Activated naive CD4-positive, alpha-beta T cell (primary cell): ENCODE measurements at places on chromosomes 5 and 9.

DNA sequence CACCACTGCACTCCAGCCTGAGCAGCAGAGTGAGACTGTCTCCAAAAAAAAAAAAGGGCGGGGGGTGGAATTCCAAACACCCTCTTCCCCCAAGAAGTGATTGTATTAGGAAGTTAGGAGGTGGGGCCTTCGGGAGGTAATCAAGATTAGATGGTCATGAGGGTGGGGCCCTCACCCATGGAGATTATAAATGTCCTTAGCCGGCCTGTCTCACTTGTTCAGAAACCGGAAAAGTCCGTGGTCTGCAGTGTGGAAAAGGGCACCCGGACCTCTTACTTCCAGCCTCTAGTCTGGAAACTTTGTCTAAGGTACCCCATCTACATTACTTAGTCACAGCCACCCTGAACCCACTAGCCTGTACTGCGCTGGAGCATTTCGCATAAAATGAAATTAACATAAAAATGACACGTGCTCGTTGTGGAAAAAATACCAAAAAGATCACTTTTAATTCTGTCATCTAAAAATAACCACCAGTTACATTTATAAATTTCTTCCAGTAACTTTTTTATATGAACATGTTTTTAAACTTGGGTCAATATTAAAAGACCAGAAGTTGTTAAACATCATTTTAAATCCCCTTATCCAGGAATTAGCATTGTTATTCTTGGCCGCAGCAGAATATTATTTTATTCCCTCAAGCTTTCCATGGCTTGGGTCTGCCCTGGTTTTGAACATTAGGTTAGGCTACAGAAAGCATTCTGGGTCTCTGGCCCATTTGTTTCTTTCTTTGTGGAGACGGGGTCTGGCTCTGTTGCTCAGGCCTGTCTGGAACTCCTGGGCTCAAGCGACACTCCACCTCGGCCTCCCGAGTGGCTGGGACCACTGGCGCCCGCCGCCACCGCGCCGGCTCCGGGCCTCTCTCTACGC, 1.2 kb upstream of the CKS2 start:
- DNase-seq: no peak

- DNase-seq: no peak
Observed at GRCh38 chr9:134381671-134382516, 55.6 kb downstream of the RXRA start.

- DNase-seq: no peak
Observed at GRCh38 chr5:140044041-140044440, 942 bp upstream of the NRG2 start.

- no peak for DNase-seq
Observed at GRCh38 chr9:17004500-17004899, 130.3 kb upstream of the CNTLN start.

DNA sequence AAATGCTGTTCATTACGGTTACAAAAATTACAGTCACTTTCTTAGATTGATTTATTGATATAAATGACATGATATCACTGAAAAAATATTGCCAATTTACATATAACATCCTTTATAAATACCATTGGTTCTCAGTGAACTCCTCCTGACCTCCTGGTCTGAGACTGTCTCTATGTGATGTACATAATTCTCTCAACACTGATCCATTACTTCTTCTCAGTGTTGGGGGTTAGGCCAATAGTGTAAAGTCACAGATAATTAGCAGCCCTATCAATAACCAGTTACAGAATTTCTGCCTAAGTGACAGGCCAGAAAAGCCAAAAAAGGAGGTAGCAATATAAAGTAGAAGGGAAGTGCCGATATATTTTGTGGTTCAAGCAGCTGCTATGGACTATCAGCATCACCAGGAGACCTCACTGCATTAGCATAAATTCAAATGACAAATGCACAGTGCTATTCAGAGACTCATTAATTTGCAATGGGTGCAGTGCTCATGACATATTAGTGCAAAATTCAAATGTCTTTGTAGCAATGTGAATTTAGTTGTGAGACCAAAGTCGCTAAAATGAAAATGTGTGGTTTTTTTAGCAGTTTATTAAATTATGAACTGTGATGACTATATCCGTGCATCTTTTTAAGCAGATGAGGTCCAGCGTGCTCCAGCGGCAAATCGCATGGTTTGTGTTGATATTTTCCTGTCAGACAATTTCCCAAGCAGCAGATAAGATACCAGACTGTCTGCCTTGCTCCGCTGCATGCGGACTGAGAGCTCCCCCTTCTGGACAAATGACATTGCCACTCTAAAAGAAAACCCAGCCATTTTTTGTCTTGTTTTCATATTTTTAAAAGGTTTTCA, 144.6 kb downstream of the CETN3 start:
- peak; percentile 5 for DNase-seq

DNA sequence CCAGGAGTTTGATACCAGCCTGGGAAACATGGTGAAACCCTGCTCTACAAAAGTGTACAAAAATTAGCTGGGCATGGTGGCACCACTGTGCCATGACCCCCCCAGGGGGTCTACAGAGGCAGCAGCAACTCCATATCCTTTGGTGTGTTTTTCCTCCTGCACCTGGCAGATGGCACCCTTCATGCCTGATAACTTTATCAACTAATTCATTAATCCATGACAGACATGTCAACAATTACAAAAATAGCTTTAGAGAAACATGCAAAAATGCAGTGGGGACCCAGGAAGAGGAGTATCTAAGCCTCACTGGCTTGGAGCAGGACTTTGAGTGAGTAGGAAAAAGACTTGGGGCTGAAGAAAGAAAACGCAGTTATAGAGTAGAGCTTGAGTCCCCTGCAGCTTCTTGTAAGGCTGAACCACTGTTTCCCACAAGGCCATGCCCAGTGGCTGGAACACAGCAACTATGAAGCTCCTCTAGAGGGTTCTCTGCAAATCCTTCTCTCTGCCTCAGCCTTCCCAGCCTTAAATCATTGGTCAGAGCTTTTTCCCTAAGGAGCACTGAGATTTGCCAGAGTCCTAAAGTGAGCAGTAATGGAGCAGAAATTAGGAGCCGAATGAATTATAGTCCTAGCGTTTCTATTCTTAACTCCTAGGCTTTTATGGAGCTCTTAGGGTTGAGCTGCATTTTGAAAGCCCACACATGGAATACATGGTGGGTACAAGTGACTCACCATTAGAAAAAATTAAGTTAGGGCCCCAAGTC, 25.5 kb upstream of the B4GALT1 start:
- DNase-seq: no peak

- no peak for DNase-seq
Observed at GRCh38 chr9:114384341-114384740, 3.4 kb downstream of the AKNA start.

DNA sequence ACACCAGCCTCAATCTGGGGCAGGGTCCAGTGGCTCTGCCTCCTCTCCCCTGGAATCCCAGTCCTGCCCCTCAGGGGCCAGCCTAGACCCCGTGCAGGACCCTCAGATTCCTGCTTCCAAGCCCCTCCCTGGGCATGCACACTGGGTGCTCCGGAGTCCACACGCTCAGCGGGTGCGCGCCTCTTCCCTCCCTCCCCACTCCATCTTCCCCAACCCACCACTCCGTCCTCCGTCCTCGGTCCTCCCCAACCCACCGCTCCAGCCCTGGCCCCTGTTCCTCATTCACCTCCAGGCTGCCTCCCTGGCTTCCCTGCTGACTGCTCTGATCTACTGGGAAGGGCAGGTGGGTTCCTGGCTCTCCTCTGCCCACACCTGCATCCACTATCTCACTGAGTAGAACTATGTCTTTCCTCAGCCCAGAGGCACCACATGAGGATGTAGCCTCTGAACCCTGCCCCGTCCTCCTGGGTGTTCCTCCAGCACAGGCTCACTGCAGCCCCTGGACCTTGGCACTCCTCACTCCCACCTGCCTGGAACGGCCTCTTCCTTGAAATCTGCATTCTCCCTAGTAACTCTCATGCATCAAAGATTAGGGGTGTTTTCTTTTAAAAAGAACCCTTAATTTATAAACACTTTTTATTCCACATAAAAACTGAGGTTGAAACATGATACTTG, 92.8 kb downstream of the CAMSAP1 start:
- DNase-seq: no peak

DNA sequence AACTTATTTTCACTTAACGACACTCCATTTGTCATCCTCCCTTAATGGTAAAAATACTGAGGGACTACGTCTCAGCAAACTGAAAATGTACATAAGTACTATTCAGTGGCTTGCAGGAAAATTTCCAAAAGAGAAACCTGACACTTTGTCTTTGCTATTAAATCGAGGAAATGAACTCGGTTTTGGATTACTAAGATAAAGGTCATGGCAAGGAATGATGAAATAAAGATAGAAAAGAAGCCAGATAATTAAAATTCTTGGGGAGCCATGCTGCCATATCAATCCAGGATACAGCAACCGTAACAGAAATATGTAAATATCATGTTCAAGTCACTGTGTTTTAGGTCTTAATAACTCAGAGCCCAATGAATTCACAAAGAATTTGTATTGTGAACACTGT, 647.8 kb downstream of the CDH9 start:
- no peak for DNase-seq

DNA sequence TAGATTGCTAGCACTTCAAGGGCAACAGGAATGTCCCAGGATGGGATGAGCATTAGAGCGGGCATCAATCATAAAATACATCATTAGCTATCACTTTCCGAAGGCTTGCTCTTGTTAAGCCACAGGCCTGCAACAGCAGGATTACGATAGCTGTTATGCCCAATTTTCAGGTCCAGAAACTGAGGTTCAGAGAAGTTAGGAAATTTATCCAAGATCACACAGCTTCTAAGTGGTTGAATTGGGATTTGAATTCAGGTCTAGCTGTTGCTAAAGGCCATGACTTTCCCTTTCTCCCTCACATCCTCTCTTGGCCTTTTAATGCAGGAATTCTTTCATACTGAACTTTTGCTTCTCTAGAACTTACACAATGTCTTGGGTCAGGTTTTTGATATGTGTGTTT, 119.4 kb upstream of the ERCC6L2 start:
- DNase-seq: no peak
